ENCODE measurements at places on chromosomes 1 and 21.

GRCh38 chr1:44047131-44047530, 15.9 kb upstream of the SLC6A9 start:
- DNase-seq = no peak

DNA sequence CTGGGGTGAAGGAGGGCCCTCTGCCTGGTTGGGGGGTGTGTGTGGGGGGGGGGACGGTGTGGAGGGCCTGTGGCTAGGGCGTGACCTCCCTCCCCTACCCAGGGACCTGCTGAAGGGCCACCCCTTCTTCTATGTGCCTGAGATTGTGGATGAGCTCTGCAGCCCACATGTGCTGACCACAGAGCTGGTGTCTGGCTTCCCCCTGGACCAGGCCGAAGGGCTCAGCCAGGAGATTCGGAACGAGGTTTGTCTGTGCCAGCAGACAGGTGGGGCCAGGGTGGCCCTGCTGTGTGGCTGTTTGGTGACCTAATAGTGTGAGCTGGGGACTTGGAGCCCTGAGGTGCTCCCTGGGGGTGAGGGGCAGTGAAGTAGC, 43.9 kb downstream of the COQ8A start:
- no peak for DNase-seq

GRCh38 chr1:112027696-112028095, 38.2 kb upstream of the KCND3 start:
- DNase-seq = no peak

DNA sequence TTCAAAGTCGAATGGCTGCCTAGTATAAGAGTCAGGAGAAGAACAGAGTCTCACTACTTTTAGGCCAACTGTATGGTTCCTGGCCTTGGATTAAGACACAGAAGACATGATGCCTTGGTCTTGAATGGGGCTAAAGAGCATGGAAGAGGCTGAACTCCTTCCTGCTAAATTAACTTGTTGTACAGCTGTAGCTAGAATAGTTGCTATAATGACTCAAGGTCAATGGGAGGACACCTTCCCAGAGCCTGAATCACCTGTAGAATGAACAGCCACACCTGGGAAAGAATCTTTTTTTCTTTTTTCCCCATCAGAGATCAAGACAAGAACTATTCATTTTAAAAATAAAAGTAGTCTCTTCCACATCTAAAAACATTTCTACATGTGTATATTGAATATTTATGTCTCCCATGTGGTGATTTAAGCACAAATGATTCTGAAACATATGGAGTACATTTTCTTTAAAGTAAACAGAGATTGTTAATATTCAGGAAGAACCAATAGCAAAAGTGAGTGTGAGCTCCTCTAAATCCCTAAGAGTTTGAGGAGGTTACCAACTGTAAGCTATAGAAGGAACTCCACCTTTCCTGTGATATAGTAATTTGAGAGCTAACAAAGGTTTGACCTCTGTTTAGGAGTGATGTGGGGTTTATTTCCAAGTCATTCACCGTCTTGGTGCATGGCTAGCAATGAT, 191.3 kb downstream of the TGFB2 start:
- no peak for DNase-seq

DNA sequence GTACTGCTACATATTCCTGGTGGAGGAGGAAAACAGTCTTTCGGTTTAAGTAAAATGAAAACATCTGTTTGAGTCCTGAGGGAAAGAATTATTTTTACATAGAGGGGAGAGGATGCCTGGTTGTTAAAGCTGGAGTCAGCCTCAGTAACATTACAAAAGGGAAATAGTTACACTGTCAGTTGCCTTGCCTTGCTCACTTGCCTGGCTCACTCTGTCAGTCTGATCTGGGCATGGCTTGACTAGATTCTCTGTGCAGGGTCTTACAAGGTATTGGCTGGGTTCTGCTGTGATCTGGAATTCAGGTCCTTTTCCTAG, 8.4 kb upstream of the UBE2U start:
- DNase-seq = no peak

DNA sequence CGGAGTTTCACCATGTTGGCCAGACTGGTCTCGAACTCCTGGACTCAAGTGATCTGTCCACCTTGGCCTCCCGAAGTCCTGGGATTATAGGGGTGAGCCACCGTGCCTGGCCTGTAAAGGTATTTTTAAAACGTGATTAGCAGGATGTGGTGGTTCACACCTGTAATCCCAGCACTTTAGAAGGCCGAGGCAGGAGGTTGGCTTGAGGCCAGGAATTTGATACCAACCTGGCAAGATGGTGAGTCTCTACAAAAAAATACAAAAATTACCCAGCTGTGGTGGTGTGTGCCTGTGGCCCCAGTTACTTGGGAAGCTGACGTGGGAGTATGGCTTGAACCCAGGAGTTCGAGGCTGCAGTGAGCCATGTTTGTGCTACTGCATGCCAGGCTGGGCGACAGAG, 43.3 kb upstream of the SOD1 start:
- no peak for DNase-seq

DNA sequence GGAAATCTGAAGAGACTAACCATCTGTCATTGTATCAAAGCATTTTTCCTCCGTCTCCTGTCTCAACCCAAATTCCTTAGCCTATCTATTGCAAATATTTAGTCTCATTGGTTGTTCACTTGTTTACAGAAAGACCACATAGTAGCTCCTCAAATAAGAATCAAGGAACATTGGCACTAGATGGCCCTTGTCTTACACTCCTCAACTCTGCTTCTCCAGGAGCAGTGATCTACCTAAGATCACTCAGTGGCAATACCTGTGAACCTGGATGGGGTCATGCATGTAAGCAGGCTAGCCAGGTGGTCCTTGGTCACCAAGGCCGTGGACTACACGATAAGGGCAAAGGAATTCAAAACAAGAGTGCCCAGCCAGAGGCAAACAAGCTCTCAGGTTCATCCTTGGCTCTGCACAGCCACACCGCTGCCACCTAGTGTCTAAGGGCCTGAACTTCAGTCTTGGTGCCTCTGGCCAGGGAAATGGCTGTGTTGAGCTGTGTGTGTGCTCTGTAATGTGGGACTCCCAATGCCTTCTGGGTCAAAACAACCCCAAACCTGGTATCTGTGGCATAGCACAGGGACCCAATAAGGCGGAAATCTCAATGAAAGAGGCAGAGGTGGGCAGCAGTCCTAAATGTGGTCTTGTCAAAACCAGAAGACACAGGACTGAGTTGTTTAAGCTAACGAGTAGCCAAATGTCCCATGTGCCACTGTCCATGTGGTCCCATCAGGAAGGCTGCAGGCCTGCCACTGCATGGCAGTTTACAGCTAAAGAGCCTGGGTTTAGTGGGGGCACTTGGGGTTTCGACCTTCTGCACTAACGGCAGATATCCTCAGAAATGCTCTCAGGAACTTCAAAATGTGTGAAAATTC, 54.5 kb downstream of the GPR161 start:
- DNase-seq = peak; percentile 57

- DNase-seq = no peak
Measured at GRCh38 chr1:78833491-78833890, 173.0 kb downstream of the ADGRL4 start.

DNA sequence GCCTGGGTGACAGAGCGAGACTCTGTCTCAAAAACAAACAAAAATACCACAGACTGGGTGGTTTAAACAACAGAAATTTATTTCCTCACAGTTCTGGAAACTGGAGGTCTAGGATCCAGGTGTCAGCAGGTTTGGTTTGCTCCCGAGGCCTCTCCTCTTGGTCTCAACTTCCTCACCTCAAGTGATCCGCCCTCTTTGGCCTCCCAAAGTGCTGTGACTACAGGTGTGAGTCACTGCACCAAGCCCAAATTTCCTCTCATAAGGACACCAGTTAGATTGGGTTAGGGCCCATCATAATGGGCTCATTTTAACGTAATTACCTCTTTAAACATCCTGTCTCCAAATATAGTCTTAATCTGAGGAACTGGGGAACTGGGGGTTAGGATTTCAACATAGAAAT, 35.5 kb downstream of the MFSD2A start:
- DNase-seq = no peak

- no peak for DNase-seq
Measured at GRCh38 chr1:226634611-226635246, 86.2 kb downstream of the STUM start.

DNA sequence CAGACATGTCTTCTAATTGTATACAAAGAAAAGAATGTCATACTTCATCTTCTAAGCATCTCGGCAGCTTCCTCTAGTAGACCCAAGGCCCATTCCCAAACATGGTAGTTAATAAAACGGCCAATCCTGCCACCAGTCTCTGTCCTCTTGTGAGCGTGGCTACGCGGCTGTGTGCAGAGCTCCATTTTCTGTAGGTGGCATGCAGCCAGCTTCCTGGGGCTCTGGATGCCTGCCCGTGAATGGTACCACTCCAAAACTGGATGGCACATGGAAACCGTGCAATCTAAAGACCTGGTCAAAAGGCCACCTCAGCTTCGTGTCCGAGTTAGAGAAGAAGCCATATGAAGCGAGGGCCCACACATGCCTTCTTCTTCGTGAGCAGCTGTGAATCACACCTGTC, 110.7 kb downstream of the SIPA1L2 start:
- DNase-seq = peak; percentile 13

GRCh38 chr1:26994020-26994786, 711 bp downstream of the TRNP1 start:
- DNase-seq = no peak

DNA sequence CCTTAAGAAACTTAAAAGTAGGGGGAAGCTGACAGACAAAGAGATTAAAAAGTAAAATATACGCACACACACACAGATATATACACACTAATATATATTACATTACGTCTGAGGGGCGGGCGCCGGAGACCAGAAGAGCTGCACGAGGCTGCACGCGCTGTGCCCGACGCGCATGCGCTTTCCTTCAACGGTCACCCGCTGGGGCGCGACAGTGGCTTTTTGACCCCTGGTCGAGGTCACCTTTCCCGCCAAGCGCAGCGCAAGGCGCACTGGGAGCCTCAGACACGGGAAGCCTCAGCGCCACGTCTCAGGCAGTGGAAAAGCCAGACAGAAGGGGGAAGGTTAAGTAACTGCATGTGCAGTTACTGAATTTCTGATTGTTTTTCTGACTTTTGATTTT, at the start of gene HORMAD1:
TSS of gene HORMAD1 (minus strand) at position 193 of the 400 bp plus-strand sequence. CDS start 1,390 bp downstream, outside the sequence.
- no peak for DNase-seq

- no peak for DNase-seq
Measured at GRCh38 chr1:156973417-156973816, 53.0 kb downstream of the LRRC71 start.

- DNase-seq = no peak
Measured at GRCh38 chr1:20079661-20080305, 9.8 kb downstream of the PLA2G5 start.

GRCh38 chr1:230058626-230059025, 8.4 kb upstream of the GALNT2 start:
- no peak for DNase-seq

- no peak for DNase-seq
Measured at GRCh38 chr1:26259005-26259404, 20.9 kb upstream of the SH3BGRL3 start.

DNA sequence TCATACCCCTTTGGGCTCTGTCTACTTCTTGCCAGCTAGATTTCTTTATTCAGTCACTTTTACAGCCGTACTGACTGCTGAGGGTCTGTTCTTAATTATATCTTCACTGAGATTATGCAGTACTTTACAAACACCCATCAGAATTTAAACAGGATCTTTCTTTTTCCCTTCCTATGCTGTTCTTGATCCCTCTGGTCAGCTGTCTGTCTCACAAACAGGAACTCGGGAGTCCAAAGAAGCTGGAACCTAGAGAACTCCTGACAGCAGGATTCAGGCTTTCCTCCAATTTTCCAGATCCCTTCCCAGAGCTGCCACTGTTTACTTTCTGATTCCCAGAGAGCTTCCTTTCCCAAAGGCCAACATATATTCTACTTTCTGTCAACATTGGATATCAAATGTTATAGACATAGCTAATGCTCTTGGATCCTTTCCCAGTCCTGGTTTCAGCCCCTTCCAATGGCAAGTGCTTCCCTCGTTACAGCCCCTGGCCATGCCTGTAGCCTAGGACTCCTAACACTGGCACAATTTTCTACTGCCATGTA, 59.5 kb downstream of the ATP2B4 start:
- DNase-seq = peak; percentile 25

DNA sequence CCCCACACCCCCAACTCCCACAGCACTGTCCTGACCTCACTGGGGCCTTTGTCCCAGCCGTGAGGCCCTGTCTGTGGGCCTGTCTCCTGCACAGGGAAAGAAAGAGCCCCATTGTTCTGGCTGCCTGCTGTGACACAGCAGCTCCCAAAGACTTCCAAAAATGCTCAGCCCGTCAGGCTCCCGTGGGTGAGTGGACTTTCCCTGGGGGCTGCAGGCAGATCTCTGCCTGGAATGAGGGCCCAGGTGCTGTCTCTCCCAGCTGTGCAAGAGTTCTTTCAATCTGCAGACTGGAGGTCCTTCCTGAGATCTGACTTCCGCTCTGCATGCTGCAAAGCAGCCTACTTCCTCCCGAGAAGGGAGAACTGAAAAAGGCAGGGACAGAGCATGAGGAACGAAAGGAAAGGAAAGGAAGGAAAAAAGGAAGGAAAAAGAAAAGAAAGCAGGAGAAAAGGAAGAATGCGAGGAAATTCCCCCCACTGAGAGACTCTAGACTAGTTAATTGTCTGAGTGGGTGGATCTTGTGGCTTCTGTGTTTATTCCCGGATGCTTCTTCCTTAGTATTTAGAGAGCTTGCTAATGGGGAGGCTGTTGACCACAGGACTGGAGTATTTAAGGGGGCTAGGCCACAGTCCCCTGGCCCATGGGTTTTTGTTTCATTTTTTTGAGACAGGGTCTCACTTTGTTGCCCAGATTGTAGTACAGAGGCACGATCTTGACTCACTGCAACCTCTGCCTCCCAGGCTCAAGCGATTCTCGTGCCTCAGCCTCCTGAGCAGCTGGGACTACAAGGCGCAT, 15.0 kb downstream of the NES start:
- no peak for DNase-seq

DNA sequence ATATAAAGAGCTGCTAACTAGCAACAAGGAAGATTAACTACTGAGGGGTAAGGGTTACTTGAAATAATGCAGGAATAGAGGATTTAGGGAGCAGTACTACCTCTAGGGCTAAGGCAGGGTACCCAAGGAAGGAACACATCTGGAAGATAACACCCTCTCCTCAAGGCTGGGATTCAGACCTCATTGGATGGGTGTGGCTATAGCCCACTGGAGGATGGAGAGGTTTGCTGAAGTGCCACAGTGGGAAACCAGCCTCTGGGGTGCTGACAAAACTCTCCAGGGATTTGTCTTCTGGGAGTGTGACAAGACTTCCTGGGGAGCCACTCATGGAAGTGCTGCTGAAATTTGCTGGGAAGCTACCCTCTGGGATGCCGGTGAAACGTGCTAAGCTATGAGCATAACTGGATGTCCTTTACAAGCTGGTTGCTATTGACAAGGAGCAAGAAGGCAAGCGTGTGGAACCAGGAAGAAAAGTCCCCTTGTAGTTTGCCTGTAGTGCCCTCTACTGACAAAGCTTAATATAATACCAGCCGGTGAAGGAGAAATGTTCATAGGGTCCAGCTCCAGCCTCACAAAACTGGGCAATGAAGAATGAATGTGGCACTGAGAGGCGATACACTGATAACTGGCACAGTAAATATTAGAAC, 122.8 kb upstream of the USP24 start:
- DNase-seq = peak; percentile 51

Measured in NCI-H2171 (cell line).